ENCODE measurements at places on chromosomes 12 and 14. TPM values are rescaled to one million over a fixed set of nuclear protein-coding genes. Genes with fewer than 3 reads are reported as not detected.

The CAMKK2 gene
- total RNA-seq: 26.3 TPM

The CYP27B1 gene
- total RNA-seq: 92.0 TPM

The SLC25A47 gene
- total RNA-seq: not detected

The ST8SIA1 gene
- 4.7 TPM for total RNA-seq

The CCDC184 gene
- total RNA-seq: not detected

The CACNA2D4 gene
- total RNA-seq: not detected

The AQP6 gene
- 0.47 TPM for total RNA-seq

The IL31 gene
- total RNA-seq: not detected

The ANHX gene
- not detected for total RNA-seq

The IAPP gene
- not detected for total RNA-seq

The ALG10 gene
- total RNA-seq: 5.3 TPM

The CLEC4D gene
- not detected for total RNA-seq
